Activated T-cell treated with anti-CD3 and anti-CD28 coated beads for 48 hours (primary cell): ENCODE measurements at places on chromosomes 13 and 19.

DNA sequence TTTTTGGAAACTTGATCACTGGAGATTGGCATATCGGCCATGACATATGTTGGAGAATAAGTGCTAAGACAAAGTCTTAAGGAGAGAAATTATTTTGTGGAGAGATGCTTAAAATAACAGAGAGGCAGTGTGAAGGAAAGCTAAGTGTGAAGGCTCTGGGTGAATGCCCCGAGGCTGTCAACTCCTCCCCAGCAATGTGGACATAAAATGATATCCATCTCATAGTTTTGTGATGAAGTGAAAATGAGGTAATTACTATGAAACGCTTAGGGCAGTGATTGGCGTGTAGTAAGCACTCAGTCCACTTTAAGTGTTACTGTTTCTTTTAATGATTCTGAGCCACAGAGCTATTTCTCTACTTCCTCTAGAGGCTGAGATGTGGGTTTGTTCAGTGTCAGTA, 195.8 kb upstream of the KLF12 start:
- no peak for DNase-seq

DNA sequence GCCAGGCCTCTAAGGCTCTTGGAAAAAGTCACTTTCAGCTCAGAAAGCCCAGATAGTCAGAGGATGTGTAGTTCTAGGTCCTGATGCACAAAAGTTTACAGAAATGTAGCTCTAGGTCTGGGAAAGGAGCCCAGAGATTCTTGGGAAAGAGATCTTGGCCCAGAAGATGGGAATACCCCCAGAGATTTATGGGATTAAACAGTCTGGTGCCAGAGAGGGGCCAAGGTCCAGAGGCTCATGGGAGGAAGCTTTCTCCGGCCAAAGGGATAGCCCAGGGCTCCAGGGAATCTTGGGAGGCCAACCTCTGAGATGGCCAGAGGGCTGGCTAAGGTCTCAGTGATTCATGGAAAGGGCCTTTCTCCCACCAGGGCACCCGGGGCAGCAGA, 15.2 kb downstream of the BCAT2 start:
- no peak for DNase-seq

DNA sequence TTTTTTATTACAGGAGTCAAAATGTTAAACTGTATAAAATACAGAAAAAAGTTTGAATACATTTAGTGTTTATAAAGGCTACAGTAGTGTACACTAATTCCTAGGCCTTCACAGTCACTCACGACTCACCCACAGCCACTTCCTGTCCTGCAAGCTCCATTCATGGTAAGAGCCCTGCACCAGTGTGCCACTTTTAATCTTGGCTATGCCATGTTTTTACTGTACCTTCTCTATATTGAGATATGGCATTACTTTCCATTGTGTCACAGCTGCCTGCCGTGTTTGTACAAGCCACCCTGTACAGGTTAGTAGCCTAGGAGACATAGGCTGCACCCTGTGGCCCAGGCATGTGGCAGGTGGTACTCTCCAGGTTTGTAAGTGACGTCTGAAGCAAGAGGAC, 32.1 kb downstream of the C1QTNF9 start:
- no peak for DNase-seq

GRCh38 chr13:44079413-44080205, 199.9 kb downstream of the LACC1 start:
- DNase-seq, result no peak

- DNase-seq, result no peak
Measured at GRCh38 chr13:96946709-96947311, 47.5 kb downstream of the OXGR1 start.

DNA sequence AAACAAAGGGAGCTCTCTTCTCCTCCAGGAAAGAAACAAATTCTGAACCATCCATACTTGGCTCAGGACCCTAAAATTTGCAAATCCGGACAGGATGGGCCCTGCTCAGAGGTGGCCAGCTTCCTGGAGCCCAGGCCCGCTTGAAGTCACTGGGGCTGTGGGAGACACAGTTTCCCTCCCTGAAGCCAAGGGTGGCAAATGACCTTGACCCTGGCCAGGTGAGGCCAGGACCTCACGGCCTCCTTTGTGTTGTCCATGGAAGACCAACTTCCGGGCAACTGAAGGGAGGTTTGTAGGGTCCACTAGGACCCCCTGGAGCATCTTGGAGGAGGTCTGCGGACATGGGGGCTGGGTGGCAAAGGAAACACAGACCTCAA, 5.5 kb downstream of the NANOS3 start:
- no peak for DNase-seq

- no peak for DNase-seq
Measured at GRCh38 chr13:103884101-103884723, 818.0 kb upstream of the SLC10A2 start.

DNA sequence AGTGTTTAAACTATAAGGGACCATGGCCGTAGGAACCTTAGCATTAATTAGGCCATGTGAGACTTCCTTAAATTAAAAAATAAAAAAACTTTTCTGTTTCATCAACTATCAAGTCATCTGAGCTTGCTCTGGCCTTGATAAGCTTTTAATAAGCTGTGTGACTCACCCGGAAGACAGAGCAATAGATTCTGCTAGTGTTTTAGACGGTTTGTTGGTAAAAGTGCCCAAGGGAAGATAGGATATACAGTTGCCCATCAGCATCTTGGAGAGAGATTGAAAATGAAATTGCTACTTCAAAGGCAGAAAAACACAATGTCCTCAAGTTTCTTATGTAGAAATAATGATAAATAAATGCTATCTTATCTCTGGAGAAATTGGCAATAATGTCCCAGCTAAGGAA, 31.2 kb upstream of the RCBTB2 start:
- no peak for DNase-seq

DNA sequence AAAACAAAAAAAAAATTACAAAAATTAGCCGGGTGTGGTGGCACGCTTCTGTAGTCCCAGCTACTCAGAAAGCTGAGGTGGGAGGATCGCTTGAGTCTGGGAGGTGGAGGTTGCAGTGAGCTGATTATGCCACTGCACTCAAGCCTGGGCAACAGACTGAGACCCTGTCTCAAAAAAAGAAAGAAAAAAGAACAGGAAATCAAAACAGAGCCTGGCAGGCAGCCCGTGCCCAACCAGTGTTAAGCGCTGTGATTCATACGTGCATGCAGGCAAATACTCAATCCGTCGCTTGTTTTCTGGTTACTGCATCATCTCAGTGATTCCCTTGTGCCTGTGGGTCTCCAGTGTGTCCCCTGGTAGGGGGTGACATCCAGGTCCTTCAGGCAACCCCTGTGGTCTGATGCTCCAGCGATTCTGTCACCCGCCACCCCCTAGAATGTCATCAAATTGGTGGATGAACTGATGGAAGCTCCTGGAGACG, 18.1 kb downstream of the DDX39A start:
- DNase-seq, result no peak

- DNase-seq, result no peak
Measured at GRCh38 chr13:97567510-97568243, 133.7 kb downstream of the RAP2A start.

DNA sequence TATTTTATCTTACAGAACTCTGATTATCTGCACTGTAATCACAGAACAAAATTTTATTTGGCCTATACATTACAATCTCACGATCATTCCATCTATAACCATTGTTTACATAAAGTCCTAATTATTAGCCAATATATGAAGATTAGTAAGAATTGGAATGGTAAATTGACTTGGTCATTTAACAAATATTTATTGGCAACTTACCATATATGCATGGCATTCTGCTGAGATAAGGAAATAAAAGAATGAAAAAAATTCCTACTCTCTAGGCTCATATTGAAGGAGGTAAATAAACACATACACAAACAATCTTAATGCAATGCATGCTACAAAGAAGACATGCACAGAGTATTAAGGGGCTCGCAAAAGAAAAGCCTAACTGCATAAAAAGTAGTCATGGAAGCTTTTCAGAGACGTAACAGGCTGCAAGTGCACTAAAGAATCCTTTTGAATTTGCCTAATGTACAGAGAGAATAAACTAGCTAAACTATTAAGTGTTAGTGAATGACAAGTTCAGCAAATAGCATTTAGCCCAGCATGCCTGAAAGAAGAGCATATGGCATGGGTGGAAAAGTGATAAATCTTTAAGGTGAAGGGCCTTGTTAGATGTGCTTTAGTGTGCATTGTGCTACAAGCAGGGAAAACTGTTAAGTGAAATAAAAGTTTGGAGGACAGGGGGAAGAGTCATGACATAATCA, 1131.1 kb downstream of the PCDH9 start:
- DNase-seq, result no peak

DNA sequence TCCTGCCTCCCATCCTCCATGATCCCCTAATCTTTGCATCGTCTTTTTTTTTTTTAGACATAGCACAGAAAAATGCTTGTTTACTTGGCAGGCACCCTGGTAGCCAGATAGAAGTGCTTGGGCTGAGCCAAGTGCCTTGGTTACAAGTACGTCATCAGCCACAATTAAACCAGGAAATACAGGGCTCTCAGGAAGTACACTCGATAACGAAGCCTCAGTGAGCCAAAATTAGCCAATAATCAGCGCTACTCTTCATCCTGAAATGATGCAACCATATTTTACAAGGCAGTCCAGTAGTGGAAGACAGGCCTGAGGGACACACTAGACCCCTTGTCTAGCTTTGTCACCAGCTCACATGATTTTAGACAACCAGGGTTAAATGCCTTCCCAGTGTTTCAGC, 194.0 kb upstream of the NBEA start:
- no peak for DNase-seq

- no peak for DNase-seq
Measured at GRCh38 chr19:49581007-49581508, at the start of gene PRRG2. TSS of gene PRRG2 (plus strand) at chr19:49581316. CDS start at chr19:49583220, 1,904 bp downstream.

DNA sequence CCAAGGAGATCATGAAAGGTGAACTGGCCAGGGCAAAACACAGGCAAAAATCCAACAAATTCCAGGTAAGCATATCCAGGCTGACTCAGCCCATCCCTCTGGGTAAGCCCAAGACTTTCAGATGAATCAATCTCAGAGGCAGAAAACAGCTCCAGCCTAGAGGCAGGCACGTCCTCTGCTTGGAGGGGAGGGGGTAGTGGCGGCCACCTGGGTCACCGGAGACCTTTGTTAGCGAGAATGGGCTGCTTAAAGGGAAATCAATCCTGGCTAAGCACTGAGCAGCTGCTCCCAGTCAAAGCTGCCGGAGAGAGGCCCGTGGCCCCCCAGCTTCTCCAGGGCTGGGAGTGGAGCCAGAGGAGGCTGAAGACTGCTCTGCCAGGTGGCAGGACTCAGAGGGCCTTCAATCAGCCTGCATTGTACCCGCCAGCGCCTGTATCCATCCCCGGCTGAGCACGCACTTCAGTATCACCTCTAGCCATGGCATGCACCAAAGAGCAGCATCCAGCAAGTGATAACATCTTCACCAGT, 48.2 kb downstream of the PIN1 start:
- DNase-seq, result no peak
